Tracheal epithelial cell (primary cell): ENCODE measurements at places on chromosomes 6 and 20. TPM values are rescaled to one million over a fixed set of nuclear protein-coding genes. Genes with fewer than 3 reads are reported as not detected.

DEFB132 gene
- not detected in 2 replicates for total RNA-seq

SASH1 gene
- 2.7 and 9.4 TPM in 2 replicates for total RNA-seq

ARG1 gene
- total RNA-seq, result not detected in 2 replicates

OPN5 gene
- total RNA-seq, result not detected in 2 replicates

JPH2 gene
- under 0.01 and 6.0 TPM in 2 replicates for total RNA-seq

DYNLT2 gene
- 0.72 and 1.3 TPM in 2 replicates for total RNA-seq

HACE1 gene
- 11.3 and 12.4 TPM in 2 replicates for total RNA-seq

HLA-DQB1 gene
- total RNA-seq, result 7.7 TPM in 1 of 2 replicates, not detected in the other

TASP1 gene
- 10.6 and 16.2 TPM in 2 replicates for total RNA-seq

BANF2 gene
- not detected in 2 replicates for total RNA-seq

GMEB2 gene
- total RNA-seq, result 11.1 and 15.3 TPM in 2 replicates

OXT gene
- not detected in 2 replicates for total RNA-seq

TRIM31 gene
- total RNA-seq, result 0.21 TPM in 1 of 2 replicates, not detected in the other

SEMG1 gene
- total RNA-seq, result not detected in 2 replicates

WDR27 gene
- 10.9 and 11.1 TPM in 2 replicates for total RNA-seq

KPNA5 gene
- 5.3 and 6.6 TPM in 2 replicates for total RNA-seq
